Right kidney (tissue), 9 donors: ENCODE measurements at places on chromosomes 16 and 17.

GRCh38 chr17:16818821-16819683 is 129.0 kb downstream of the CCDC144A start:
- no peak for DNase-seq

GRCh38 chr16:85950136-85950918 is 51.4 kb downstream of the IRF8 start:
- DNase-seq, result no peak

- DNase-seq, result no peak
Measured at GRCh38 chr17:74239172-74239571, 25.8 kb downstream of the TTYH2 start.

- no peak for DNase-seq
Measured at GRCh38 chr16:82337355-82337754, 167.3 kb upstream of the MPHOSPH6 start.

GRCh38 chr17:39562976-39563375 is 44.7 kb downstream of the NEUROD2 start:
- no peak for DNase-seq
